DND-41 (cell line): ENCODE measurements at places on chromosomes 1 and 21.

DNA sequence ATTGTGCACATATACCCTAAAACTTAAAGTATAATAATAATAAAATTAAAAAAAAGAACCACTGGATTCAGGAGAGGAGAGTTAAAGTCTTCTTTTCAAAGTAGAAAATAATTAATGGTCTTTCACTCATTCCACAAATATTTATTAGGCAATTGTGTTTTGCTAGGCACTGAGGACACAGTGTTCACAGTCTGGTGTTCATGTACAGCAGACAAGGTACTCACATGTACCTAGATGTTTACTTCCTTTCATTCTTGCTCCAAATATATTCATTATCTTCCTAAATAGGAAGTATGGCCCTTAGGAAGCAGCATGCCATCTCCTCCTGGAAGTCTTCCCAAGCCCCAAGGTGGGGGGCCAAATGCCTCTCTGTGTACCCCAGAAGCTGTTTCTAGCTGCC is 265.0 kb downstream of the NPHP4 start:
- DNase-seq, result no peak

GRCh38 chr1:225500624-225501192 is 72.9 kb upstream of the LBR start:
- no peak for DNase-seq

DNA sequence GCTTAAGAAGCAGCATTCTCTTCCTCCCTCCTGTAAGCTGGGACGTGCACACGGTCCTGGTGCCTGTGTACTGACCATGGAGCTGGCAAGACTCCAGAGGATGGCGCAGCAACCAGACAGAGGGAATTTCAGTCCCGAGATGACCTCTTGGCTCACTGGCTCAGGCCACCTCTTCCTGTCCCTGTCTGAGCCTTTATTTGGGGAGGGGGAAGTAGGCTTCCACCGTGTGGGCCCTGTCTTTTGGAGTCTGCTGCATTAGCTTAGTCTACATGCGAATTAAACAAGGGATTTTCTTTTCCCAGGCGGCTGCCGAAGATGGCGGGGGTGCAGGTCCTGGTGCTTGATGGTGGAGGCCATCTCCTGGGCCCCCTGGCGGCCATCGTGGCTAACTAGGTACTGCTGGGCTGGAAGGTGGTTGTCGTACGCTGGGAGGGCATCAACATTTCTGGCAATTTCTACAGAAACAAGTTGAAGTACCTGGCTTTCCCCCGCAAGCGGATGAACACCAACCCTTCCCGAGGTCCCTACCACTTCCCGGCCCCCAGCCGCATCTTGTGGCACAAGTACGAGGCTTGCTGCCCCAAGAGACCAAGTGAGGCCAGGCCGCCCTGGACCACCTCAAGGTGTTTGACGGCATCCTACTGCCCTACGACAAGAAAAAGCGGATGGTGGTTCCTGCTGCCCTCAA is 10.2 kb downstream of the IL24 start:
- DNase-seq, result no peak

DNA sequence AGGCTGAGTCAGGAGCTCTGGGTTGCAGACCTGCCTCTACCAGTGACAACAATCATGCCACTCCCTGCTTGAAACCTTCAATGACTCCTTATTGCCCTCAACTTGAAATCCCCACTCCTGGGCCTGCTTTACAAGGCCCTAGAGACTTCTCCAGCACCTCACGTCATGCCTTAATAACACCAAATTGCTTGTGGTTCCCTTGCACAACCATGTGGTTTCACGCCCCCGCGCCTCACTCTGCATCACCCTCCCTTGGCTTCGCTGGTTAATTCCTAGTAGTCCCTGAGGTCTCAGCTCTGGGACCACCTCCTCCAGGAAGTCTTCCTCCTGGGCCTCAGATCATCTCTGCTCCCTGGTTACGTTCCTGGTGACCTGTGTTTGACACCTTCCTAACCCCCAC is 33.0 kb downstream of the EPHA2 start:
- peak; percentile 17 for DNase-seq

GRCh38 chr1:202227997-202228401 is 34.4 kb downstream of the LGR6 start:
- DNase-seq, result no peak

DNA sequence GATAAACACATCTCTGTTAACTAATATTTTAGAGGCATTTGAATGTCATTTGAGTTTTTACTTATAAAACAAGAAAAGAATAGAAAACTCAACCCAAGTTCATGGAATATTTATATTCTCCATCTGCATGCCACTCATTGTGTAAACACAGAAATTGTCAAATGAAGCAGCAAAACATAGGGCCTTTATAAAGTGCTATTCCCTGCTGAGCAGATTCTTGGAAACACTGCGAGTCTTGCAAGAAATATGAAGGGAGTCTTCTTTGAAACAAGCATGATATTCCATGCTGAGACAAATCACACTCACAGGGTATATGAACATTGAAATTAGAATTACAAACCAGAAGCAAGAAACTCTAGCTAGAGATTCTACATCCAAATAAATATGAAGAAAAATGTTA is 655.8 kb downstream of the BRINP3 start:
- no peak for DNase-seq

DNA sequence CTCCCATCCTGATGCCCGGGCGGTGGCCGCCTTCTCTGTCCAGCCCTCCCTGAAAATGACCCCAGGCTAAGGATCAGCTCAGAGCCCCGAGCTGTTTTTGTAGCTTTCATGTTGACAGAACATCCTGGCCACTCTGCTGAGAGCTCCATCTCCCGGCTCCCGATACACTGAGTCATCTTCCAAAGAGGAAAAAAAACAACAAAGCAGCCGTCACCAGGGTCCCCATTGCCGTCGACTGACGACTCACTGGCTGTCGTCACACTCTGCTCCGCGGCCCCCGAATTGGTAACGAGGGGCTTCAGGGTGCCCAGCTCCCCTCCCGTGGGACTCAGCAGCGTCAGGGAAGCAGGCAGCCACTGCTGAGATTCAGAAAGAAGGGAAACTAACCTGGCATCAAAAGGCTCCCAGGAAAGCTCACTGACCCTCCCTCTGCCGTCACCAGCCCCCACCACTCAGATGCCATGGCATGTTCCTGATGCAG is 67.2 kb downstream of the CD46 start:
- DNase-seq, result no peak

GRCh38 chr21:34043333-34043732 is 30.0 kb upstream of the MRPS6 start:
- DNase-seq, result no peak

- DNase-seq, result no peak
Observed at GRCh38 chr1:32881291-32881690, 5.0 kb upstream of the HPCA start.

DNA sequence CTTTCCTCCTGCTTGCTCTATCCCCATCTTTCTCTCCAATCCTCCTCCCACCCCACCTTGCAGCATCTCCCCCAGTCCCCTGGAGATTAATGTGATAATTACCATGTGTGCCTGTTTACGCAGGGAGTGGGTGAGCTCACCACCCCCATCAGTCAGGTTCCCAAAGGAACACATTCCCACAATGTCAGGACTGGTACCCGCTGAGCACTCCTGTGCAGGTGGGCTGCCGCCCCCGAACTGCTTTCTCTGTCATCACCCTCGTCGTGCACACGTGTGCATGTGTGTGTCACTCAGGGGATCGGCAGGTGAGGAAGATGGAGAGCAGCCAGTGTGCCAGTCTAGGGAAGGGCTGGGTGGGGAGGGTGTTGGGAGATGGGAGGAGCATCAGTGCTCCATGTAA is 163.4 kb downstream of the CACNA1E start:
- no peak for DNase-seq

- DNase-seq, result no peak
Observed at GRCh38 chr1:19366599-19367536, 54.7 kb downstream of the SLC66A1 start.

DNA sequence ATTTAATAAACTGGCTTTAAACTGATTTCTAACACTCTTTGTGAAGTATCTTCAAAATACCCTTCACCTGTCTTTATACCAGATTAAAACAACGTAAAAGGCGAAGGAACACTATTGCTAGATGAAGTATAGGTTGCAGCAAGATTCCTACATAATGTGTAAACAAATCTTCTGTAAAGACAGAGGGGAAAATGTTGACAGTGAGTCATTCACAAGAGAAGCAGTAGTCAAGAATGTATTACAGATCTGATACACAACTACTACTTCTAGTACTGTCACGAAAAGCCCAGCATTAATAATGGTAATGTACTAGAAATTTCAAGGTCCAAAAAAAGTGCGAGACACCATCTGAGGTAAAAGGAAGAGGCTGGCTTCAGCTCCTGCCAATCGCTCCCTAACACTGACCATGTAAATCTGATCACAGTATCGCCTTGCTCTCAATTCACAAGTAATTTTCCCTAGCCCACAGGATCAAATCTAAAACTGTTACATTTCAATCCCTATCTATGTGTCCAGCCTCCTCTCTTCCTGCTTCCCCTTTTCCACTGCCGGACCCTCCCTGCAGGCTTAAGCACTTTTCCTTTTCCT is 290.4 kb downstream of the AKT3 start:
- DNase-seq, result no peak
